ENCODE measurements at places on chromosomes 3 and 15.

DNA sequence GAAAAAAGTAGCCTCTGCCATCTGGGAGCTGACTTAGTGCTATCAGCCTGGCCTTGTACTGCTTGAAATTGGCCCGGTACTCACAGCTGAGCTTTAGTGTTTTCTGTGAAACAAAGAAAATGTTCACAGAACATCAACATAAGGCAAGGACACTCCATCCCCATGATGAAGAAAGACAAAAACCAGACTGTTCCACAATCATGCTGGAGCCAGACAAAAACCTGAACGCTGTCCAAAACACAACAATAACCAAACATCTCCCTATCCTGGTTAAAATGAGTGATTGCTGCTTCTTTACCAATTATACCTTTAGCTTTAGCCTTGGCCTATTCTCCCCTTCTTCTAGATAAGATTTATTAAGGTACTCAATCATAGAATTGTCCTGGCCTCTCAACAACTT lies 153.9 kb downstream of the CPNE4 start:
- DNase-seq: no peak

DNA sequence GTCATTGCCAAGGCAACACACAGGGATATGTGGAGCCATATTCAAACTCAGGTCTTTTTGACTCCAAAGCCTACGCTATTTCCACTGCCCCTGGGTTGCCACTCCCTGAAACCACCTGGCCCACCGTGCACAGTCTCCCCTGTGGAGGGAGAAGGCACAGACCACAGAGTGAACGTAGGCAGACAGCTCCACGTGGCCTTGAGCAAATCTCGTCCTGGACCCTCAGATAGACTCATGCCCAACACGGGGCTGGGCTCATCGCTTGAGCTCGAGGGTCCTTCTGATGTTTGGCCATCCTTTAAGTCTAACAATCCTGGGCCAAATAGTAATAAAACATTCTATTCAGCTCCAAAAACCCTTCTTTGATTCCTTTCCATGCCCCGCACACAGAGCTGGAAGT lies 72.0 kb downstream of the CPN2 start:
- DNase-seq: no peak

- no peak for DNase-seq
Observed at GRCh38 chr3:125191256-125191655, 21.3 kb downstream of the SLC12A8 start.

- no peak for DNase-seq
Observed at GRCh38 chr3:71197841-71198565, 385.5 kb downstream of the FOXP1 start.

GRCh38 chr3:8887435-8888300 lies 75.6 kb downstream of the RAD18 start:
- DNase-seq: no peak

DNA sequence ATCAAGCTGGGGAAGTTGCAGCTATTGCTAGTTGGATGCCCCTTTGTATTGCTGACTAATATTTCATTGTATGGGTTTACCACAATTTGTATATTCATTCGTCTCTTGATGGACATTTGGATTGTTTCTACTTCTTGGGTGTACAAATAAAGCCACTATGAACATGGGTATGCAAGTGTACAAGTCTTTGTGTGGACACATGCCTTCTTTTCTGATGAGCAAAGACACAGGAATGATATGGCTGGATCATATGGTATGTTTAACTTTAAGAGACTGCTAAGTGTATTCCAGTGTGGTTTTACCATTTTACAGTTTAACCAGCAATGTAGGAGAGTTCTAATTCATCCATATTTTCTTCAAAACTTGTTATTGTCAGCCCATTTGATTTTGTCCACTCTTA lies 32.2 kb downstream of the NECTIN3 start:
- DNase-seq: no peak

GRCh38 chr3:113829576-113830354 lies 8.8 kb upstream of the GRAMD1C start:
- DNase-seq: no peak

DNA sequence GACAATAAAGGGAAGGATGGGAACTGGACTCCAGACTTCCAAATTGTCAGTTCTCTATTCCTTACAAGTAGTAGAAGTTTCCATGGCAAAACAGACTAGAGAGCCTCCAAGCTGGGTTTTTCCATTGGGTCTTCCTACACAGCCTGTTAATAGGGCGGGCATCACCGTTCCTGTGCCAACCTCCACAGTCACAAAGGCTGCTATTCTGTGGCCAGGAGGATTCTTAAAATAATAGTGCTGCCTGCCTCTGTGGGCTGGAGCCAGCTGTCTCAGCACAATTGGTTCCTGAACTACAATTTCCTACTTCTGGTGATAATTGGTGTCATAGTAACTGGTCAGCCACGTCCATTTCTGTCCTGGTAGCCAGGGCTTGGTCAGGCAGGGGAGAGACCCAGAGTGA lies 38.6 kb downstream of the LYZL4 start:
- DNase-seq: no peak

DNA sequence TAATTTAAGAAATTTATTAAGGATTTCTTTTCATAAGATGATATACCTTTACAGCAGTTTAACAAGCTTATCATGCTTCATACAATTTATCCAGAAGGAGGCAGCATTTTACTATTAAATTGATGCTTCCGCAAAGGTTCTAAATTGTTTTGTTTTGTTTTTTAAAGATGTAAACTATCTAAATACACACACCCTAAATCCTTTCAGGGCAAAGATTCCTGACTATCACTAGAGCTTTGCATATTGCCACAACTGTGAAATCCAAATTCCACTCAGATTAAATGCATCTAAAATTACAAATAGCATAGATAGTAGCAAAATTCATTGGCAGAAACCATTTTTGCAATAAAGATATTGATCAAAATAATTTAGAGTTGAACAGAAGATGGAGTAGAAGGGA lies 44.5 kb upstream of the CCNL1 start:
- DNase-seq: peak; percentile 31

GRCh38 chr15:88897456-88898194 lies 2.3 kb upstream of the HAPLN3 start:
- DNase-seq: peak; percentile 86

GRCh38 chr15:39266890-39267289 lies 314.0 kb upstream of the THBS1 start:
- DNase-seq: no peak

Measured in Caki2 (cell line).